ENCODE measurements at places on chromosomes 12 and 14. TPM values are rescaled to one million over a fixed set of nuclear protein-coding genes. Genes with fewer than 3 reads are reported as not detected.

The GLIPR1L1 gene
- 0.71 TPM for polyA plus RNA-seq

The ABCB9 gene
- polyA plus RNA-seq: 3.3 TPM

The SLC2A13 gene
- 5.6 TPM for polyA plus RNA-seq

The GOLGA5 gene
- 38.9 TPM for polyA plus RNA-seq

The SLC38A4 gene
- polyA plus RNA-seq: 5.9 TPM

The PTHLH gene
- 2.6 TPM for polyA plus RNA-seq

The ACSS3 gene
- polyA plus RNA-seq: 6.9 TPM

The COCH gene
- 8.3 TPM for polyA plus RNA-seq

The CEP170B gene
- 5.4 TPM for polyA plus RNA-seq

The CNTN1 gene
- 9.7 TPM for polyA plus RNA-seq

The SYT1 gene
- polyA plus RNA-seq: 1.5 TPM

The KIF5A gene
- 0.08 TPM for polyA plus RNA-seq

The AICDA gene
- 0.46 TPM for polyA plus RNA-seq

The RPL10L gene
- 0.16 TPM for polyA plus RNA-seq

The KLRB1 gene
- polyA plus RNA-seq: 1.2 TPM

The MYL6 gene
- polyA plus RNA-seq: 1,522 TPM

The NTF3 gene
- polyA plus RNA-seq: 1.9 TPM

The ESPL1 gene
- 6.8 TPM for polyA plus RNA-seq
